Stimulated activated CD4-positive, alpha-beta T cell treated with anti-CD3 and anti-CD28 coated beads, Interleukin-15, amount 100 ng/mL, for 48 hours (primary cell): ENCODE measurements at places on chromosomes 7 and 10.

DNA sequence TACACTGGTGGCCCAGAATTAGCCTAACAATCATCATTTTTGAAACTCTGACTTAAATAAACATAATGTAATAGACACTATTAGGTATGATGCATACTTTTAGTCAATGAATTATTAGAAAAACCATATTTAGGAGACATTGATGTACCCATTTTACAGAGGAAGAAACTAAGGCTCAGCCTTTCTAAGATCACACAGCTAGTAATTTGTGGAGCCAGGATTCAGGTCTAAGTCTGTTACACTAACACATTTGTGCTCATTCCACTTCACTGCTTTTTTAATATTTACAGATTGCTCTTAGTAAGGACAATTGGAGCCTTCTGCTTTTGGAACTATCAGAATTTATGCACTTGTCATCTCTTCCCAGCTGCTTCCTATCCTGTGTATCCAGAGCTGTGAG is 8.9 kb downstream of the CFAP43 start:
- no peak for DNase-seq

DNA sequence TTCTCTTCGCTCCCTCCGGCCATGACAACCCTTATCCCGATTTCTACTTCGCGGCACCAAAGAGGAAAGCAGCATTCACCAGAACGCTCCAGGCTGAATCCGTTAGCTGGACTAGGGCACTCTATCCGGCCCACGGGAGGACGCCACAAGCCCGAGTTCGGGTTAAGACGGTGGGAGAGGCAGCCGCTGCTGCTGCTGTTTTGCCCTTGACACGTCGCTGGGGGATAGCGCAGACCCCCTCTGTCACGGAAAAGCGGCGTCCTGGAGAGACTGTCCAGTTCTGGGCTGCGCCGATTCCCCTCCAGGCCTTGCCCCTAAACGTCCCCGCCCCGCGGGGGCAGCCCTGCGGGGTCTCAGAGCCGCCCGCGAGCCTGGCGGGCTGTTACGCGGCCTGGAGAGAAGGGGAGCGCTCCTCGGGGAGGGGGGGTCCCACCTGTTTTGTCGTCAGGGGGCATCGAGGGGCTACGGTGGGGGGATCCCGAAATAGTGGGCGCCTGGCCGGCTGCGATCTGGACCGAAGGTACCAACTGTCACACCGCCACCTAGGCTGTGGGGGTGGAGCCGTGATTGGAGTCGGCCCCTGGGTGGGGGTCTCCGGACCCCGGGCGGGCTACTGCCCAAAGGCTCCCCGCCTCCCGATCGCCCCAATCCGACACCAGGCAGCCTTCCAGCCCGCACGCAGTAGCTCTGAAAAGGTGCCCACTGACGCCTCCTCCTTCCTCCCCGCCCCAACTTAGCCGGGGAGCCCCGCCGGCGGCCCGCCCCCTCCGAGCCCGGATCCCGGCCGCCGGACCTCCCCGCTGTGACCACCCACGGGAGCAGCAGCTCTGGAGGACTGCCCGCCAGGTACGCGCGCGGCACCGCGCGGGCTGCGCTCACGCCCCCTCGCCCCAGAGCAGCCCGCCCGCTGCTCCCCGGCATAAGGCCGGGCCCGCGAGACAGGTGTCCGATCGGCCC is 772 bp downstream of the SGMS1 start:
- DNase-seq: no peak

GRCh38 chr7:125468855-125469174 is 539.2 kb upstream of the POT1 start:
- no peak for DNase-seq

DNA sequence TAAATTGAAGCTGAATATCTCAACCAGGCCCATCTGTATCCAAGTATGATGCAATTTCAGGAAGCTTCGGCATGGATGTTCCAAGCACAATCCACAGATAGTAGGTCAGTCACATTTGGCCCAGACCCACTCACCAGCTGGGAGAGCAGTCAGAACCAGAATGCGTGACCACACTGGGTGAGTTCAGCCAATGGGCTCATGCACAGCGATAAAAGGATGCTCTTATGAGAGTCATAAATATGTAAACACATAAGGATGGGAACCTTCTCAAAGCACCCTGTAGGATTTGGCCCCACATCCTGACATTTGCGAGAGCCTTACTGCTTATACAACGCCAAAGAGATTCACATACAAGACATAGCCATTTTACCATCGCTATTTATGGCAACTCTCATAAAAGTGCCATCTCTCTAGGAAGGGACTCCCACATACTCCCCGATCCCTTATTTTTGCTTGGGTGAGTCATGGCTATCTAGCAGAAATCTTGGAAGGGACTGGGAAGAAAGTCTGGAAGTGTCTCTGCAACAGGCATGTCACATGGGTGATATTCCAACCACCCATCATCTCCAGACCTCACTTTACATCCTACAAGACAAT is 3.0 kb downstream of the AFAP1L2 start:
- DNase-seq: no peak

DNA sequence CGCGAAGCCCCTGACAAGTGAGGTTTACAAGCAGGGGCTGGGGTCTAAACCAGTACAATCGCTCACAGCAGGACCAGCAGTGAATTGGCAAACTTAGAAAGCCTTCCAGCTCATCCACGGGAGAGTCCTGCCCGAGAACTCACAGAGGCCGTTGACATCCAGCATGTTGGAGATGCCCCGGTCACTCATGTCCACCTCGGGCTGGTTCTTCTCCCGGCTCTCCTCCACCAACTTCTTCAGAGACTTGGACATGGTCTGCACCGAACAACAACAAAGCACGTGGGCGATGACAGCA is 447 bp downstream of the RSU1 start:
- DNase-seq: no peak

- DNase-seq: no peak
Observed at GRCh38 chr10:93006435-93007039, 54.1 kb upstream of the CYP26C1 start.

GRCh38 chr7:98323597-98324322 is 42.3 kb downstream of the BRI3 start:
- no peak for DNase-seq
